Coronary artery (tissue), 2 donors: ENCODE measurements at places on chromosomes 16 and 17.

GRCh38 chr17:74437702-74438101, 5.8 kb downstream of the GPRC5C start:
- no peak for DNase-seq

DNA sequence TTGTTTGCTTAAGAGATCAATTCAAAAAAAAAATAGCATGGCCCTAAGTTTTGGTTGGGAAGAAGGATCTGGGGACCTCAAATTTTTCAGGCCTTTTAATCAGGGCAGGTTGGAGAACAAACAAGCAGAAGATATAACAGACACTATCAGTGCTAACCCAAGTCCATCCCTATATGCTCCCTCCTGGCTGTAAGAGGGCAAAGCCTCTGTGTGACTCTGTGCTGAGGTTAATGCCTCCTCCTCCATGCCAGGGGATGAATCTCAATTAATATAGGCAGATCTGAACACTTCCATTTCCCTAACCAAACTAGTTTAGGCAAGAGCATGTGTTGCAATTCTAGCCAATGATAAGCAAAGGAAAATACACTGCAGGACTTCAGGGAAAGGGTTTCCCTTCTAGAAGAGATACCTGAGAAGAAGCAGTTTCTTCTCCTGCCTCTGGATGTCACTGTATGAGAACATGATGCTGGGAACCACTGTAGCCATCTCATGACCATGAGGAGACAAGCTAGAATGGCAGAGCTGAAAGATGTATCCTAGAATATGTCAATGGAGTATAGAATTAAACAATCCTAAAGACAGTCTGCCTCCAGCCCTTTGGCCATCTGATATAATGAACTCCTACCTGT, 76.0 kb downstream of the CHD9NB start:
- DNase-seq = no peak

DNA sequence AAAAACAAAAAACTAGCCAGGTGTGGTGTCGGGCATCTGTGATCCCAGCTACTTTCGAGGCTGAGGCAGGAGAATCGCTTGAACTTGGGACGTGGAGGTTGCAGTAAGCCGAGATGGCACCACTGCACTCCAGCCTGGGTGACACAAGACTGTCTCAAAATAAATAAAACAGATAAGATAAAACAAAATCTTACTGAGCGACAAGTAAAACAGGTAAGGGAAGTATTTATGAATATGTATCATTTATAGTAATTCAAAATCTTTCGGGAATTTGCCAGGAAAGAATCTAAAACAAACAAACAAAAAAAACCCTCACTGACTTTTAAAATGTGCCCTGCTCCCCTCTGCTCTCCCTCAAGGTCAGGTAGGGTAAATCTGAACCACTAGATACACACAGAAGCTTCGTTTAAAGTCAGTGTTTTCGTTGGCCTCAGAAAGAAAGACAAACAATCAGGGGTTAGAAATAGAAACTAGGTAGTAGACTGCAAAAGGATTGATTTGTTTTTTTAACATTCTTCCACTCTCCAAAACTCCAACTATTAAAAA, 2.1 kb downstream of the PRPSAP1 start:
- no peak for DNase-seq

DNA sequence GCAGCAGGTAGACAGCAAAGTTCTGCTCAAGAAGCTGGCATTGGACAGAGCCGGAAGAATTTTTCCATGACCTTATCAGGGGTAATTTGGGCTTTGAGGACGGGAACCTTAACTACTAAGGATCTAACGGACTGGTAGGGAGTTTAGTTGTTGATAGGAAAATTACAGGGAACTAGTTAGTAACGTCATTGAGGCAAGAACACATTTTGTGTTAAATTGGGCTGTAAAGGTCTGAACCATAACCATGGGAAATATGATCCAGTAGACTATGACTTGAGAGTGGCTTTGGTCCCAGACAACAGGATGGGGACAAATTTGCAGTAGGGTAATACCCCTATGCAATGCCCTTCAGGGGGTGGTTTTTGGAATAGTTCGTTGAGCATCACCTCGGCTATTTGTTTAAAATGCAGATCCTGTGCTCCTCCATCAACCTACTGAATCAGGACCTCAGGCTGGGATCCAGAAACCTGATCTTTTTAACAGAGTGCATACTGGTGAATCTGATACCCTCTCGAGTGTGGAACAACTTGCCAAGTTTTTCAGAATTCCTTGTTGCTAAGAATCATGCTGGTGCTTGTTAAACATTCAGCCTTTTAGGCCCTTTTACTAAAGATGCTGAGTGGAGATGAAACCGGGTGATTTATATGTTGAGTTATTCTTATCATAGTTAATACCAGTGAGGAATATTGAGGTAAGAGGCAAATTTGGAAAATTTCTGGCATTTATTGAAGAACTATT, 255.1 kb downstream of the MAP2K6 start:
- no peak for DNase-seq

DNA sequence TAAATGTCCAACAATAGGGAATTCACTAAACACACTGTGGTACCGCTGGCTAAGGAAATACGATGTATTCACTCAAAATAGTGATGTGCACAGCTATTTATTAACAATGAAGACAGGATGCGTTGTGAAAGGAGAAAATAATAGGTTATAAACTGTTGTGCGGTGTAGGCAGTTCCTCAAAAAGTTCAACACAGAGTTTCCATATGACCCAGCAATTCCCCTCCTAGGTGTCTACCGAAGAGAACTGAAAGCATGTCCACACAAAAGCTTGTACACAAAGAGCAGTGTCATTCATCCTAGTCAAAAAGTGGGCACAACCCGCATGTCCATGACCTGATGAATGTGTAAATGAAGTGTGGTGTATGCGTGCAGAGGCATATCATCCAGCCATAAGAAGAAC, 1.2 kb upstream of the CES1 start:
- DNase-seq = no peak
